ENCODE measurements at places on chromosomes 6 and 20.

- peak; percentile 70 for DNase-seq
These were observed 76.8 kb upstream of the DUSP22 start for GRCh38 chr6:215335-216034.

DNA sequence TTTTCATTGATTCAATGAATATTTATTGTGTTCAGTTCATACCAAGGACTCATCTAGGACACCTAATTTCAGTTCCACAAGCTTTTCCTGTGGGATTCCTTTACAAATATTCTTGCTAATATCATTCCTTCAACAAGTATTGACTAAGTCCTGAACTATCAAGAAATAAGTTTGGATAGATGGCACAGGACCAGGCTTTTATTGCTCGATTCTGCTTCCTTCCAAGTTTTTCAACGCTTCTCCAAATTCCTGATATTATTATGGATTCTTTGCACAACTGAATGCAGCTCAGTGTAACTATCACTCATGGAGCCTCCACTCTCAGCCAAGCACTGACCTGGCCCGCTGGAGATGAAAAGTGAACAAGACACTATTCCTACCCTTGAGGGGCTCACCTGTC is 32.7 kb upstream of the COL21A1 start:
- no peak for DNase-seq

DNA sequence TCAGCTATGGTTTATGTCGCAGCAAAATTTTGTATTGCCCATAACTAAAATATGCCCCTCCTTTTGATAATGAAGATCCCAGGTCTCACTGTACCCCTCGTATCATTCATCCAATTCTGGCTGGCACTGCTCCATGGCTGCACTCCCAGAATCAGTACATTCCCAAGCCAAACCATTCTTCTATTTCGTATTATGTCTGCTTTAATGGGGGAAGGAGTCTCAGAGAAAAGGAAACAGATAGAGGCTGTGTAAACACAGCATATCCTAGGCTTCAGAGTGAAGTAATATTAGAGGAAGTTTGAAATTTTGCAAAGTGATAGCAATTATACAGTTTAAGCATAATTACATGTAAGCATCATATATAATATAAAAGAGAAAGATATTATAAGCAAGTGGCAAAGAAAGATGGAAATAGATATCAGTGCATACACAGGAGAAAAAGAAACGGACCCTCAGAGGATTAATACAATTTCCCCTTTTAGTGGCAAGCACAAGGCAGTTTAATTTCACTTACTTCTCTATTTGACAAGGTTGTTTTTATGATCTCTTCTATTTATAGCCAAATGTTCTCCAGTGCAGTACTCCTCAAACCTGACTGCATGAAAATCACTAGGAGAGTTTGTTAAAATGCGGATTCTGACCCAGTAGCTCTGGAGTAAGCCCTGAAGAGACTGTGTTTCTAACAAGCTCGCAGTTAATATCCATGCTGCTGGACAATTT is 56.5 kb upstream of the TENT5A start:
- no peak for DNase-seq

- no peak for DNase-seq
These were observed 22.7 kb downstream of the TAF11 start for GRCh38 chr6:34865107-34865506.

DNA sequence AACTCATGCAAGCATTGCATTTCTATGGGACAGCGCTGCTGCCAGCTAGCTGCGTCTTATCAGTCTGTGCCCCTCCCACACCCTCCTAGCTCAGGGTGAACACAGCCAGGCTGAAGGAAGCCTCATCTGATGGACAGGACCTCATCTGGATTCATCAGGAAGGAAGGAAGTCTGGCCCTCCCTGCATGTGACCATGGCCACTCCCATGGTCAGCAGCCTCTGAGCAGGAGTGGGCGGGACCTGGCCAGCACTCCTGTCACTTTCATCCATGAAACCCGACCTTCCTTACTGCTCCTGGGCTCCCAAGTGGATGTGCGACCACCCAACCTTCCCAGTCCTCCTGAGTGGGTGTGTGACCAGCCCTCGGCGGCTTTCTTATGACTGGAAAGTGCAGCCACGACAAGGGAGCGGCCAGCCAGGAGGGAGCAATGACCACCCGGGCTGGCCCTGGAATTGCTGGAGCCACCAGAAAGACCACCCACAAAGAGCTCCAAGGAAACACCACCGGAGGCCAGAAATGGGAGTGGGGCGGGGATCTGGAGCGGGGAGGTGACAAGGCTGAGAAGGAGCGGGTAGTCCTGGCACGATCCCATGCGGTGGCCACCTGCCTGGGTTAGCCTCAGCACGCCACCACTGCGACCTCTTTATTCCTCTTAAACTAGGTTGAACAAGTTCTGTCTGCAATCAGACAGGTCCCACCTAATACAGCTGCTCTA is 241.2 kb downstream of the TTLL2 start:
- no peak for DNase-seq

DNA sequence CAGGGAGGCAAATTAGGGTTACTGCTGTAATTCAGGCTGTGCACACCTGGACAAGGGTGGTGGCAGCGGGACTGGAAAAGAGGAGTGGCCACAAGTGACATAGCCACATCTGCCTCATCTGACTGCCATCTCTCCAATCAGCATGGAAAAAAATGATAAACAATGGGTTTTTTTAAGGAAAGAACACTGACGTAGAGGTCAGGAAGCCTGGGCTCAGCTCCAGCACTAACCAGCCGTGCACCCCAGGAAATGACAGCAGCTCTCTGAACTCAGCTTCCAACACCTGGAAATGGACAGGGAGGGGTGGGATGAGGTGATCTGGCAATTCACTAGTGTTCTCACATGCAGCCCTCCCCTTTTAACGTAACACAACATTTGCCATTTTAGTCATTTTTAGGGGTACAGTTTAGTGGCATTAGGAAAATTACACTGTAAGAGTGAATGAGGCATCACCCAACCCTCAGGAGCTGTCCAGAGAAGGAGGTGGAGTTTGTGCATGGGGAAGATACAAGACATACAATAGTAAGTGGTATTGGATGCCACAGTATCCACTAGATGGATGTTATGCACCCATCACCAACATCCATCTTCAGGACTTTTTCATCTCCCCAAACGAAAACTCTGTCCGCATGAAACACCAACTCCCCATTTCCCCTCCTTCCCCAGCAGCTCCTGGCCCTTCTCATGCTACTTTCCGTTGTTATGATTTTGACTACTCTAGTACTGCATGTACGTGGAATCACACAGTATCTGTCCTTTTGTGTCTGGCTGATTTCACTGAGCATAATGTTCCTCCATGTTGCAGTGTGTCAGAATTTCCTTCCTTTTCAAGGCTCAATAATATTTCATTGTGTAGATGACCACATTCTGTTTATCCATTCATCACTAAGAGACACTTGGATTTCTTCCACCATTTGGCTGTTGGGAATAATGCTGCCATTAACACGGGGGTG is 215.5 kb upstream of the ECI2 start:
- DNase-seq: no peak

GRCh38 chr20:36199345-36200257 is 36.7 kb upstream of the AAR2 start:
- peak; percentile 74 for DNase-seq

DNA sequence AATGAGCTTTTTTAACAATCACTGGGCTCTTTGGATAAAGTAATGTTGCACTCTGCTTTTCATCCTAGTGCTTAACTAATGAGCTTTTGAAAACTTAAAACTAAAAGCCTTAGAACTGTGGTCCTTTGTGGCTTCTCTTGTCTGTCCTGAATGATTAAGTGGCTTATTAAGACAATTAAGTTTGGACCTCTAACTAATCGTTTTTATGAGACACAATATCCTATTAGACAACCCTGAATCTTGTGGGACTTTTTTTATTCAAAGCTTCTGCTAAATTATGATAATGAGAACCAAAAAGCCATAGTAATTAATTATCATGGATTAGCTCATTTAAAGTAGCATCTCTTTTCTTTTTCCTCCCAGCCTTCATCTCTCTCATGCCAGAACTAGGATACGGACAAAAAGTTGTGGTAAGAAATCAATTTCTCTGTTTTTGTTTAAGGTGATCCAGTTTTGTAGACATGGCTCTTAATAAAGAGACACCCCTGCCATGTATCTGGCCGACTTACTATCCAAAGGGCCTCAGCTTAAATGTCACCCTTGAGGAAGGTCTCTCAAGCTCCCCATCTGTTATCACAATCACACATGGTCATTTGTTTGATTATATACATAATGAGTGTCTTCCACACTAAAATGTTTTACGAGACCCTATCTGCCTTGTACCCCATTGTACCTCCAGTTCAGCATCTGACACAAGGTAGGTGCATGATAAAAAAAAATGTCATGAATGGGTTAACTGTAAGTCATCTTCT is 384.4 kb upstream of the IRAK1BP1 start:
- DNase-seq: no peak

DNA sequence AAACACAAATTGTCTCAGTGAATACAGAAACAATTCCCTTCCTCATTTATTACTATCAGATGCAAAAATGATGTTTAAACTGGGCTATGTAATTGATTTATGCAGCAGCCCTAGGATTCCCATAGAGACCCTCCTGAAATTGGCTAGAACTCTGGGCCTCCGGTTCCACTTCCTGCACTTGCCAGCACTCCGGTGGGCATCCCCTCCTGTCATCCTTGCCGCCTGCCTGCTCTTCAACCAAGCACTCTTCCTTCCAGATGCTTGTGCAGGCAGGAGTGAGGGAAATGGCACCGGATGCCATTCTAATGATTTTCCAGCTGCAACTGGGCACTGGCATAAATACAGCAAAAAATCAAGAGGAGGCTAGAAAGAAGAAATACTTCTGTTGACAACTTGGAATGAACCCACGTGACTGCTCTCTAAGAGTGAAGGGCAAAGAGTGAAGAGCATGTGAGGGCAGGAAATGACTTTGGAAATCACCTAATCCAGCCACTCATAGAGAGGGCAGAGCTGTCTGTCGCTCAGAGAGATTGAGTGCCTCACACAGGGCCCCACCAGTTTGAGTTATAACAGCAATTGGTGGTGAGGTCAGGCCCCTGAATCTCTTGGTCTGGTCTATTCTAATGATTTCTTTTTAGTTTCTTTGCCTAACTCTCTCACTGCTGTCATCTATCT is 3.7 kb upstream of the NEDD9 start:
- peak; percentile 22 for DNase-seq

GRCh38 chr6:80550748-80551147 is 444.3 kb downstream of the BCKDHB start:
- no peak for DNase-seq

GRCh38 chr6:42380228-42380979 is 71.3 kb downstream of the TRERF1 start:
- no peak for DNase-seq

DNA sequence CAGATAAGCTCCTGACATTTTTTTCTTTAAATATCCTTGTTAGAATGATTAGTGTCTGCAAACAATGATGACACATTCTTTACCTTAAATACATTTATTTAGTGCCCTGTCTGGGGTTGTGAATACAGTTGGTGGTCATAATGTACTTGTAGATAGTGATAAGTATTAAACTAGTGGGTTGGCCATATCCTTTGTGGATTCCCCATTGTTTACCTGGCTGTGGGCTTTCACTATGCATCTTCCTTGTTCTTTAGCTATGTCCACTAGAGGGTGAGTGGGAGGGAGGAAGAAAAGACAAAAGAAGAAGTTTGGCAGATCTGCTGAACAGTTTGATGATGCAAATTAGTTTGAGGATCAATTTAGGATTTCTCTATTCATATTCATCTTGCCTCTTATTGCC is 15.7 kb downstream of the HS3ST5 start:
- DNase-seq: no peak

- no peak for DNase-seq
These were observed 353.0 kb upstream of the RGS17 start for GRCh38 chr6:153484056-153484455.

GRCh38 chr20:32567384-32568178 is 17.6 kb downstream of the NOL4L start:
- DNase-seq: no peak

DNA sequence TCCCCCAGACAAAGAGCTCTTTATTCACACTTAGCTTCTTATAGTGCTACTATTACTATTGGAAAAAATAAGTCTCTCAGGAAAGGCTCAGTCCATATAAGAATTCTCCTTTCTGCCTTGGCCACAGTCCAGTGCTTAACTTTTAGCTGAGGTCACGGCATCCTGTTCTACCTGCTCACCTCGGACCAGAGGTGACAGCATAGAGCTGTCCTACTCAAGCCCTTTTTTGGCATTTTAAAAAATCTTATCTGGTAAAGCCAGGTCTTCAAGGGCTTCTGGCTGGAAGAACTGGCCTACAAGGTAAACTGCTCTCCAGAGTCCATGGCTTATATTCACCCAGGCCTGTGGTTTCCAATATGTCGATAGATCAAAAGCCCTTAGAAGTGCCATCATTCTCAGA is 109.7 kb downstream of the RCAN2 start:
- no peak for DNase-seq

DNA sequence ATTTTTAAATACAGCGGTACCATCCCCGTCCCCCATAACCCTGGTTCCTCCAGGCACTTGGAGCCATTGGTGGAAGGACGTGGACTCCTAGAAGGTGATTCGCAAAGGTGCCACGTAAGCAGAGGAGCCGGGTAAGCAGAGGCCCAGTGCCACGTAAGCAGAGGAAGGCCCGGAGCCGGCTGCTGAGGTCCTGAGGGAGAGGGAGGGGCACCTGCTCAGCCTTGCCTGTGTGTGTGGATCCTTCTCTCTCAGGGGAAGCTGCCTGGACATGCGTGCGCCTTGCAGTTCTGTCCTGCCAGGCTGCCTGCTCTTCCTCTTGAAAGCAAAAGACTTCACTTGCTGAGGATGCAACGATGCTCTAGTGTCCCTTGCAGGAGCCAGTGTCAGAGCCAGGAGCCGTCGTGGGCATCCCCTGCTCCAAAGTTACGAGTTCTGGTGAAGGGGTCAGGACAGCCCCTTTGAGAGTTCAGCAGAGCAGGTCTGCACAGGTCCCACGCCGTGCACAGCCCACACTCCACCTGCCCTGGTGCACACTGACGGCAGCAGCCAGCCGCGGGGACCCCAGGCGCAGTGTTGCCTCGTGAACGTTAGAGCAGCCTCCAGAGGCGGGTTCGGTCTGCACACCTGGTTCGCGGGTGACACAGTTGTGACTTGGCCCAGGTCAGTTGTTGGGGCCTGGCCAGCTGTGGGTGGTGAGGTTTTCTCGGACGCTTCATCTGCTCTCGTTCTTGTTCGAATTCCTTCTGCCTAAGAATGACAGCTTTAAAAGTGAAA is 1.9 kb upstream of the NKAIN4 start:
- no peak for DNase-seq

DNA sequence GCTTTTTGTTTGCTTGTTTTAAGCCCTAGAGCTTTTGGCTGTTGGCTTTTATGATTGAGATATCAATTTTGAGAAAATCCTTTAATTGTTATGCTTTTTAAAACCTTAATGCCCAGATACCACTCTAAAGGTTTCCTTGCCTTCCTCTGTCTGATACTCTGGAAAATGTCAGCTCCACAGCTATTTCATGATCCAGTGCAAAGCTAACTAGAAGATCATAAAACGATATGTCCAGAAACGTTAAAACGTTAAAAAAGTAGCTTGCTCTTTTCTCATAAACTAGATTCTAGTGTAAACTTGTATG is 189.5 kb upstream of the TENT5A start:
- no peak for DNase-seq
